ENCODE measurements at places on chromosomes 12 and 14. TPM values are rescaled to one million over a fixed set of nuclear protein-coding genes. Genes with fewer than 3 reads are reported as not detected.
A peak's percentile ranks its signal among the peaks of the same experiment; 100 is the strongest.

DNA sequence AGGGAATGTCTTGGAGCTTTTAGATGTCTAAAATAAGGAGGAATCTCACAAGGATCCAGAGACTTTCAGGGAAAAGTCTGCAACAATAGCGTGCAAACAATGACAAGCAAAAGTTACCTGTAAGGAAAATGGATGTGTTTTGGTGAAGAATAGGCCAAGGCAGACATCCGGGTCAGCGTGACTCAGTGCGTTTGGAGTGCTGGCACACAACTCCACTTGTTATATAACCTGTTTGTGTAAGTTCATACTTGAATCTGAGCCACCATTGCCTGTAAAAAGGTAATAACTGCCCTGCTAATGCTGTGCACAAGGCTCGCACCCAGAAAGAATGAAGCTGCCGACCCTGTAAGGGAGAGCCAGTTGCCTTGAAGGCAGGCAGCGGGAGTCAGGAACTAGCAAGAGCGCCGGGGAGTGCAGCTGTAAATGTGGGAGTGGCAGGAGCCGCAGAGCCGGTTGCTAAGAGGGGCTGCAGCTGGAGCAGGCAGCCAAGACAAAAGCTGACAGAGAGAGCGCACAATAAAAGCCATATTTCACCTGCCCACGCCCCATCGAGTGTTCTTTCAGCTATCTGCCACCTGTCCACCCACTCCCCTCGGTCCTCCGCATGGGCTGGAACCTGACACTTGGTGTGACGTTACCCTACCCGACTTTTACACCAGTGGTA, 638.5 kb upstream of the MIS18BP1 start:
- no peak for DNase-seq

GRCh38 chr14:32710731-32711680, 227.7 kb upstream of the NPAS3 start:
- DNase-seq: no peak

GRCh38 chr12:108690542-108691174, 40.7 kb downstream of the CORO1C start:
- no peak for DNase-seq

DNA sequence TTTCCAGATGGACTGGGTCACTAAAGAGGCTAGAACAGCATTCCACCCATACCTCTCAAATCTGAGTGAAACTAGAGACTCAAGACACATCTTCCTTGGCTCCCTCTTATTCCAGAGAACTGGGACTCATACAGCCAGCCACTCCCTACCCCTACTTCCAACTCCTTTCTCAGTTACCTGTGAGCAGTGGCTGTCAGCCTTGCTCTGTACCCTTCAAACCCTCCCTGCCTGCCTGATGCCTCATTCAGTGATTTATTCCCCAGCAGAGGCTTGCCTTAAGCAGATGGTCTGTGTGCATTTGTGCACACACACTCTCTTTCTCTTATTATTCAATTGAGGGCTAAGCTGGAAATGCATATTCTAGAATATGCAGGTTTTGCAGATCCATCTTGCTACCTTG, 14.6 kb downstream of the GPR84 start:
- no peak for DNase-seq

GRCh38 chr12:132106921-132107320, 37.2 kb downstream of the DDX51 start:
- no peak for DNase-seq

GRCh38 chr12:93449277-93449676, 7.5 kb upstream of the UBE2N start:
- no peak for DNase-seq

Gene TRPV4
- not detected for total RNA-seq

DNA sequence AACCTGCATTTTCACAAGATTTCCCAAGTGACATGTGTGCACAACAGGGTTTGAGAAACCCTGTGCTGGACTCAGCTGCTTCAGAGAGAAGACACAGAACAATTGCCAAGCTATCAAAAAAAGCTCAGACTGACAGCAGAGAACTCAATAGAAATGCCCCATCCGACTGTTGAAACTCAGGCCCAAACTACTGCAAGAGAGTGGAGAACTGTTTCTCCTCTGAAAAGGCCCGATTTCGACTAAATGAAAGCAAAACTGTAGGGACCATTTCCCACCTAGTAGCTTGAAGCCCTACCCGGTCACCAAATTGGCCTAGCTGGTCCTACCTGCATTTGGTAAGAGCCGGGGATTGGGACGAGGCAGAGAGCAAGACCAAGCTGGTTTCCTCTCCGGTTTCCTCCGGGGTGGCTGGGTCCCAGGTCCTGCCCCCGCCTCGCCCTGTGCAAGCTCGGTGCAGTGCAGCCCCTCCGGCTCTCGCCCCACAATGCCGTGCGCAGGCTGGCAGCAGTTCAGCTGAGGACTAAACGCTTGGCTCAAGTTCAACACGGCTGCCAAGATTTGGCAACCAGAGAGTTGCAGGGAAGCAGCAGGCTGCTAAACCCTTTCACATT, 1180.6 kb downstream of the VRK1 start:
- DNase-seq: peak; percentile 52

GRCh38 chr12:50824914-50825313, 17.8 kb upstream of the TMPRSS12 start:
- DNase-seq: no peak

DNA sequence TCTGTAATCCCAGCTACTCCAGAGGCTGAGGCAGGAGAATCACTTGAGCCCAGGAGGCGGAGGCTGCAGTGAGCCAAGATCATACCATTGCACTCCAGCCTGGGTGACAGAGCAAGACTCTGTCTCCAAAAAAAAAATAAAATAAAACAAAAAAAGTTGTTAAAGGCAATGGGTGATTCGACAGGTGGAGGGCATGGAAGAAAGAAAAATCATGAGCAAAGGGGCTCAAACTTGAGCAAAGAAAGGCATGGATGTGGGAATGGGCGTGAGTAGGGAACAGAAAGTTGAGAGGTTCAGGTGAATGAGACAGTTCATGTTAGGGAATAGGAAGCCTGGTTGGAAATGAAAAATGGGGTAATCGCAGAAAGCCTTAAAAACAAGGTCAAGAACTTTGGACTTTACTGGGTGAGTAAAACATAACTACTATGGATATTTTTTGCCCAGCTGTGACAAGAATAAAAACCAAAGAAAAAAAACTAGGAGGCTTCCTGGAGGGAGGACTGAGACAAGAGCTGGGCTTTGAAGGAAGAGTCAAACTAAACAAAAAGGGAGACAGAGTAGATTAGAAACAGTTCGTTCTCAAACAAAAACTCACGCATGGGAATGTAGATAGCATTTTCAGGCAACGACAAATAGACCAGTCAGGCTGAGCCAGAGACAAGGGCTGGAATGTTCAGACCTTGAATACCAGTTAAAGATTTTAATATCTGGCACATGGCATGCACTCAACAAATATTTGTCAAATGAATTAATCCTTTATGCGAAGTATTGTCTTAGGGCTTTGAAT, 18.8 kb downstream of the PYM1 start:
- no peak for DNase-seq

DNA sequence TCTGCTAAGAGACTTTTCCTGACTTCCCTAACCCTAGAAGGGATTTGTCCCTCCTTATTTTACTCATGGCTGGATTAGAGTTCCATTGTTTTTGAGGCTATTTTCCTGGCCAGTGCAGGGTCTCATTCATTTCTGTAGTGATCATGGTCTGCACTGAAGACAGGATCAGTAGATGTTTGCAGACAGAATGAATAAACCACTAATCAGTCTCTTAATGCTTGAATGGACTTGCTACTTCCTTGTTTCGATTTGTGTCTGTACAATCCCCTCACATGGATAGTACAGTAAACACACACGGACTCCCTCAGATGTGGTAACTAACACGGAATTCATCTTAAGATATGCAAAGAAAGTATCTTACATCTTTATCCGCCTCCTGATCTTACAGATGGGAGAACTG, 102.6 kb upstream of the PRB2 start:
- DNase-seq: no peak

DNA sequence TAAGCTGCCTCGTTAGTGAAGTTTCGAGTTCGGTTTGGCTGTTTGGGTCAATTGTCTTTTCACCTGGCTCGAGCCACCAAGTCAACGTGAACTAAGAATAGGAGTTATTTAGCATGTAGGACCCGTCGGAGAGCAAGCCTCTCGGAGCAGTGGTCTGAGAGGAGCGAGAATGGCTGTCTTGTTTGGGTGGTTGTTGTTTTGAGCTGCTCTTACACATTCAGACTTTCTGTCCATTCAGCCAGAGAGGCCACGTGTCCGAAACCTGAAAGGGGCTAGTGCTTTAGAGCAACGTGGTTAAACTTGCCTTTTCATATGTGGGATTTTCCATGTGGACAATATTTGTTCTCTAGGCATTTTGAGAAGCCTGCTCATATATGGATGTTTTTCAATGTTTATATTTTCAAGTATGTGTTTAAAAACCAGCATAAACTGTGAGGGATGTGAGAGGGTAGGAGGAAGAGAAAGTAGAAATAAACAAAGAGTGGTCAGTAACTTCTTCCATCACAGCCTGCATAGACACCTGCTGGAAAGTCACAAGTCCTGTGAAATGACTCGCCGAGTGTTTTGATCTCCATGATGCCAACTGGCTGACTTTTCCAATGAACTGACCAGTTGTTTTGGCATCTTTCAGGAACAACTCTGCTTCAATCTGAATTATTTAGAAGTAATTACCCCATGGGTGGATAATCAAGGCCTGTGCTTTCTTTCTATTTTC, 221.0 kb downstream of the ASCL1 start:
- no peak for DNase-seq

Gene LRTM2
- not detected for total RNA-seq

Gene COPZ1
- total RNA-seq: 65.3 TPM

DNA sequence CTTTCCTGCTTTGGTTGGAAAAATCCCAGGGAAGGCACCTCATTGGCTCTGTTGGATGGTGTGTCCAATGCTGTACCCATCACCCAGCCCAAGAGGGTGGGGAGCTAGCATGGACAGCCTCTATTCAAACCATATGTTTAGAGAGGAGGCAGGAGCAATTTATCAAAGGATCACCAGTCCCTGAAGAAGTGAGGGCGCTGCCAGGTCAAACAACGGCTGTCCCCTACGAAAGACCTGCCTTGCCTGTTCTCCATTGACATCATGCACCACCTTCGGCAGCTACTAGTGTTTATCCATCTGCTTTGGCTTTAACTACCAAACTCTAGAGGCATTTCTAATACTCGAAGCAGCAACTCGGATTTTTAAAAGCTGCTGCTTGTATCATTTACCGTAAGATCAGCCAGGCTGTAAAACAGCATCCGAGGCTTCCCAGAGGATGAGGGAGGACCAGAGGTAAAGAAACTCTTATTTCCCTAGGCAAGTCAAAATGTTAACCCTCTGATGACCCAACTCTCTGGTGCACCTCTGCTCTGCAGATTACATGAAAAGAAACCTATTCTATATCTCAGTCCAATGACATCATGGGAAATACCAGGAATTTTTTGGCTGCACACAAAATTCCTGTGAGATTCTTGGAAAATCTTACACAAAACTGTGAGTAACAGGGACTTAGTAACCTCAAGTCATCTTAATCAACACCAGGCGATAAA, 720.9 kb upstream of the TBX3 start:
- no peak for DNase-seq

Gene RDH5
- 10.1 TPM for total RNA-seq

- no peak for DNase-seq
Observed at GRCh38 chr14:102187044-102187443, 47.3 kb downstream of the WDR20 start.

- no peak for DNase-seq
Observed at GRCh38 chr12:68240079-68240478, 13.3 kb downstream of the IL22 start.

- peak; percentile 14 for DNase-seq
Observed at GRCh38 chr12:127108360-127109215, 1158.4 kb upstream of the TMEM132C start.

Gene KRT74
- total RNA-seq: not detected

Gene CISTR
- not detected for total RNA-seq

DNA sequence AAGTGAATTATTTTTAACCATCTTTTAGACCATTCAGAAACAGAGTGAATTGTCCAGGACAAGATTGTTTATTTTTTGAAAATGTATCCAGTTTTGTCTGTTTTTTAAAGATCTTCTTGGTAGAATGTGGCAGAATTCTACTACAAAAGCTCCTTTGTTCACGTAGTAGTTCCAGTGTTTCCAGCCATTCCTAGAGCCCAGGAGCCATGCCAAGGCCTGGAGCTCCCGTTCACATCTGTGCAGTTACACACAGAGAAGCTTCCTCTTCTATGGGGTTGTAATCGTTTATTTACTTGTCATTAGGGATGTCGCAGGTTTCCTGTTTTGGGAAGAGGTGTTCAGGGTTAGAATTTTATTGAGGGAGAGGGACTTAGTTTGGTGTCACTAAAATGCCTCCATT, 409.8 kb downstream of the NPAS3 start:
- no peak for DNase-seq

GRCh38 chr12:130859161-130859560, 12.7 kb upstream of the RAN start:
- no peak for DNase-seq

Gene AQP6
- total RNA-seq: not detected

DNA sequence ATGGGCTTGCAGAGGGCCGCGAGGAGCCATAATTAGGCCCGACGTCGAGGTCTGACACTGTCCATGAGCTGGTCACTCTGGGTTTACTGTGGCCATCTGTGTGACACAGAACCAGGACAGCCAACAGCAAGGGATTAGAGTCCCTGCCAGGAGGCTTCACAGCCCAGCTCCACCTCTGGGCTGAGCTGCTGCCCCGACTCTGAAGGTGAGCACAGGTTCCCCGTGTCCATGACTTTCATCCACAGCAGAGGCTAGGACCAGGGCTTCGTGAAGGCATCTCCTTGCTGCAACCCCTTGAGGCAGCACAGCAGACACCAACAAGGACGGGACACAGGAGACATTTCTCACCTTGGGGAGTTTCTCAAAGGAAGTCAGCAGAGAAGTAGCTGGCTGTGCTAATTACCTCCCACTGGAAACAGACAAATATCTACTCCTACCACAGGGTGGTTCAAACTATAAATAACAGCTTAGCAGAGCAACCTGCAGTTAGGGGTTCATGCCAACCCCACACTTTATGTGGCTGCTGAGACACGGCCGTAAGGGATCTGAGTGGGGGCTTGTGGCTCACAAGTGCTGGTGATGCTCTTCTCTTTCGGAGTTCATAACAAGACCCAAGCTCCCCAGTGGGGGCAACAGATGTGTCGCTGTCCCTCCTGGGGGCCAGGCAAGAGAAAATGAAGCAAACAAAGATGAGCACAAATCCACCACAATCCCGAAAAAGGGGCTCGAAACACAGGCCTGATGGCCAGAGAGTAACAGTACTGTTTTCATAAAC, 29.2 kb downstream of the ZFYVE21 start:
- no peak for DNase-seq

- no peak for DNase-seq
Observed at GRCh38 chr12:40837891-40838429, 145.7 kb downstream of the CNTN1 start.

- DNase-seq: no peak
Observed at GRCh38 chr14:49306152-49306751, 279.9 kb downstream of the RPS29 start.

Gene SLC6A15
- total RNA-seq: not detected

- no peak for DNase-seq
Observed at GRCh38 chr12:105980085-105980484, 158.7 kb downstream of the NUAK1 start.
